ENCODE measurements at places on chromosomes 7 and 10.

- DNase-seq, result peak; percentile 6
Observed at GRCh38 chr7:29285444-29285793, 90.8 kb downstream of the CHN2 start.

DNA sequence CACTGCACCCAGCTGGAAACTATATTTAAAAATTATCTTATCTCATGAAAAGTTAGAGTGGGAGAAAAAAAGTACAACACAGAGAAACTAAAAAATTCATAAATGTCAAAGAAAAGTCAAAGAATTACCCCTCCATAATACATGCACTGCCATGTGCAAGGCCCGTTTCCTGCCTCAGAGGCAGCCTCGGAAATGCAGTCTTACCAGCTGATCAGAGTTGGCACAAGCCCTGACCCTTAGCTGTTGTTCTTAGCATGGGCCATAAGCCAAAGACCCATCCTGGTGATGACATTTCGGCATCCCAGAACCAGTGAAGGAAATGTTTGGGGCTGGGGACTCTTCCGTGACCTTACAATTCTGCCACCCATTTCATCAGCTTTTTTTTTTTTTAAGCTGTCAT, 21.6 kb downstream of the RBM48 start:
- no peak for DNase-seq

DNA sequence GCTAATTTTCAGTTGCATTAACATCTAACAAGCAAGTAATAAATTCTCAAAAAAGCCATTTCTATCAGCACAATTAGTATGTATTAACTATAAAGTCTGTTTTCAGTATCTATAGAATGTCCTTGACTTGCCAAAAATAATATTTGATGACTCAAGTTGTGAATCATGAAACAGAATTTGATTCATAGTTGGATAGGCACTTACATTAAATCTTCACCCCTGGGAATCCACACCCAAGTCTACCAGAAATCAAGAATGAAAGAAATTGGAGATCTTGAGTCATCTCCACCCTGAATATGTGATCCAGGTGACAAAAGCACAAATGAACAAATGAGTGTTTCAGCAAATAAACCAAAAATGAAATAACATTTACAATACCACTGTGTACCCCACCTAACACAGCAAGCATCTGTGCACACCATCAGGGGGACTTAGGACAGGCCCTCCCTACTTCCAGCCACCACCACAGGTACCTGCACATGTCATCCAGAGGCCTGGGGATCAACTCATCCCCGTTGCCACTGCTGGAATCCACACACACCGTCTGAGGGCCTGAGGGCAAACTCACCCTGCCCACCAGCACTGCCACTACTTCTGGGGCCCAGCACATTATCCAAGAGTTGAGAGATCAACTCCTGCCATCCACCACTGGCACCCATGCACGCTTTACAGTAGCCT, 160.1 kb downstream of the MTERF1 start:
- no peak for DNase-seq

DNA sequence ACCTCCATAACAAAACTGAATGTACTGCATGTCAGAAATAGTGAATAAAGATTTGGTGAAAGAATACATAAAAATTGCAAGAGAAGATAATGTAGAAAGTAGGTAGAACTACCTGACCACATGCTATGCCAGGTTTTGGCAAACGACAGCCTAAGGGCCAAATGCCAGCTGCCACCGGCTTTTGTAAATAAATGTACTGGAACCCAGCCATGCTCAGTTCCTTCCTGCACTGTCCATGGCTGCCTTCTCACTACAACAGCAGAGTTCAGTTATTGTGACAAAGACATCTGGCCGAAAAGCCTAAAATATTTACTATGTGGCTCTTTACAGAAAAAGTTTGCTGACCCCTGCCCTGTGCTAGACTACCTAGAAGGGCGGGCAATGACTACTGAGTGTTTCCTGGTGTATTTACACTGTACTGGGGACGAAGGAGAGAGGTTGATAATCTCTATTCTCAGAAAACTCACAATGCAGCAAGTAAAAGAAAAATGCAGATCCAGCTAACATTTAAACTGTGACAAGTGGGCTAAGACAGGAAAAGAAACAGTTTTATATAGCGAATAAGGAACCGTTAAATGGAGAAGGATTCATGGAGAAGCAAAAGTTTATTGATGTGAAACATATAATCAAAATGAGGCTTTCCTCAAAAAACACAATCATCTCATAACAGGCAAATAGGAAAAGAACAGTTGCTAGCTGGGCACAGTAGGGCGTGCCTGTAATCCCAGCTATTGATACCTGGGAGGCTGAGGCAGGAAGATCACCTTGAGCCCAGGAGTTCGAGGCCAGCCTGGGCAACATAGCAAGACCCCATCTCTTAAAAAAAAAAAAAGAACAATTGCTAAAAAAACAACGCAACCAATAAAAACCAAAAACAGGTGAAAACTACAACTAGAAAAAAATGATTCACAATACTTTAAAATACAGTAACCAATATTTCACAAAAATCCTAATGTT, 13.7 kb downstream of the KIN start:
- DNase-seq, result no peak

Measured in CD4-positive, alpha-beta memory T cell (primary cell).